ENCODE measurements at places on chromosomes 13 and 19.

- no peak for DNase-seq
Measured at GRCh38 chr13:30721936-30722335, 13.4 kb upstream of the ALOX5AP start.

DNA sequence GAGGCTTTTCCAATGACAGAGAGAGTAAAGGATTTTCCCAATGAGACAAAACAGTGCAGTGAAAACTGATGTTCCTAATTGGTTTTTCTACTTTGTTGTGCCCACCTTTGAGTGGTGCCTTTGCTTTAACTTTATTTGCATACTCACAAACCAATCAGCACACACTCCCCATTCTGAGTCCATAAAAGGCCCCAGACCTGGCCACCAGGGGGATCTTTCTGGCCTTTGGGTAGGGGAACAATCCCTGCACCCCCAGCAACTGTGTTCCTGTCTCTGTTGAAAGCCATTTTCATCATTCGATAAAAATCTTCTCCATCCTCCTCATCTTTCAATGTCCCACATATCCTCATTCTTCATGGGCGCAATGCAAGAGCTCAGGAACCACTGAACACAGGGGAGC lies 252.8 kb downstream of the B3GLCT start:
- DNase-seq = peak; percentile 34

DNA sequence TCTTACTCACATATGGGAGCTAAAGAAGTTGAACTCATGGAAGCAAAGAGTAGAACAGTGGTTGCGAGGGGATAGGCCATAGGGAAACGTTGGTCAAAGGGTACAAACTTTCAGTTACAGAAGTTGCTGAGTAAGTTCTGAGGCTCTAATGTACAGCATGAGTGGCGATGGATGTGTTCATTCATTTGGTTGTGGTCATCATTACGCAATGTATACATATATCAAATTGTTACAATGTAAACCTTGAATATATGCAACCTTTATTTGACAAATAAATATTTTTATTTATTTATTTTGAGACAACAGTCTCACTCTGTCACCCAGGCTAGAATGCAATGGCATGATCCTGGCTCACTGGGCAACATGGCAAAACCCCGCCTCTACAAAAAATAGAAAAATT lies 38.7 kb downstream of the ZIC5 start:
- DNase-seq = no peak

DNA sequence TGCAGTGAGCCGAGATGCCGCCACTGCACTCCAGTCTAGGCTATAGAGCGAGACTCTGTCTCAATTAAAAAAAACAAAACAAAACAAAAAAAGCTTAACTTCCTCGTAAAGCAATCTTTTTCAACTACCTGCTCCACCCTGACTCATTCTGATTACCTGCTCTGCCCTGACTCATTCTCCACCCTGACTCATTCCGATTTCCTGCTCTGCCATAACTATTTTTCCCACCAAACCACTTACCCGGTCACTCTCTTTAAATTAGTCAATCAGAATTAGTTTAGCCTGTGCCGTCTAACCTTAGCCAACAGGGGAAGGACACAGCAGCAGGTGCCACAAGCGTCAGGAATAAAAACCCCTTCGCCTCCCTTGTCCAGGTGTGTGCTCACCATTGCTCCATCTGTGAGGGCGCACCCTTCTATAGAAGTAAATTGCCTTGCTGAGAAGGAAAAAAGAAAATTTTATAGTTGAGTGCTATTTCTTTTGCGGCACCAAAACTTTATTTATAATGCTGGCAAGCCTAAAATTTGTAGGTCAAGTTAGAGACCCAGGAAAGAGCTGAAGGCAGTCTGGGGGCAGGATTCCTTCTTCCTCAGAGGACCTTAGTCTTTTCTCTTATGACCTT lies 1.7 kb upstream of the IFT88 start:
- no peak for DNase-seq

GRCh38 chr13:62799038-62799535 lies 1383.4 kb upstream of the PCDH20 start:
- no peak for DNase-seq

DNA sequence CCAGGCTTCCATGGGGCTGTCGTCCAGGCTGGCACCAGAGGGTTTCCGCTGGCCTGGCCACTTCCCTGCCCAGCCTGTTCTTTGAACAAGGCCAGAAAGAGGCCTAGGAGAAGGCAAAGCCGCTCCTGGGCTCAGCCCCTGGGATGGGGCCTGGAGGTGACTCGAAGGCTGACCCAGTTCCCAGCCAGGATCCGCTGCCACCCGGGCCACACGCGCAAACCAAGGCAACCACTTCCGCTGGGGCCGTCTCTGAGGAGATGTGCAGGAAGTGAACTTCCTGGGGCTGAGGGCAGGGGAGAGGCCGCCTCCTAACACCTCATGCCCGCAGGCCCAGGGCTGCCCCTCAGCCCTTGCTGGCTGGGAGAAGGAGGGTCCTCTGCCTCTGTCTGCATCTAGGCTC lies 15.2 kb downstream of the PLEKHF1 start:
- peak; percentile 94 for DNase-seq

DNA sequence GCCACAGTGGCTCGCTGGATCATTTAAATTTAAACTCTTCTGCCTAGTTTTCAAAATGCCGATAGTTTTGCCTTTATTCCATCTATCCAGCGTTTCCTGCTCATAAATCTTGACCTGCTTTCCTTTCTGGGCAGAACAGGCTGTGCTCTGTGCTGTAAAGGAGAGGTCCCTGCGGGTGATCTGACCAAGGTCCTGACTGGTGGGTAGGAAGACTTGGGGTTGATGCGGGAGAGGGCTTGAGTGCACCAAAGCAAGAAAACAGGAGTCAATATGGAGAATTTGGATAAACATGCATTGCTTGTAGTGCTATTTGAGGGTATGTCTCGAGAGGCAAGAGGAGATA lies 533.6 kb downstream of the MYO16 start:
- no peak for DNase-seq

- no peak for DNase-seq
Measured at GRCh38 chr19:16861834-16862233, 27.0 kb upstream of the F2RL3 start.

DNA sequence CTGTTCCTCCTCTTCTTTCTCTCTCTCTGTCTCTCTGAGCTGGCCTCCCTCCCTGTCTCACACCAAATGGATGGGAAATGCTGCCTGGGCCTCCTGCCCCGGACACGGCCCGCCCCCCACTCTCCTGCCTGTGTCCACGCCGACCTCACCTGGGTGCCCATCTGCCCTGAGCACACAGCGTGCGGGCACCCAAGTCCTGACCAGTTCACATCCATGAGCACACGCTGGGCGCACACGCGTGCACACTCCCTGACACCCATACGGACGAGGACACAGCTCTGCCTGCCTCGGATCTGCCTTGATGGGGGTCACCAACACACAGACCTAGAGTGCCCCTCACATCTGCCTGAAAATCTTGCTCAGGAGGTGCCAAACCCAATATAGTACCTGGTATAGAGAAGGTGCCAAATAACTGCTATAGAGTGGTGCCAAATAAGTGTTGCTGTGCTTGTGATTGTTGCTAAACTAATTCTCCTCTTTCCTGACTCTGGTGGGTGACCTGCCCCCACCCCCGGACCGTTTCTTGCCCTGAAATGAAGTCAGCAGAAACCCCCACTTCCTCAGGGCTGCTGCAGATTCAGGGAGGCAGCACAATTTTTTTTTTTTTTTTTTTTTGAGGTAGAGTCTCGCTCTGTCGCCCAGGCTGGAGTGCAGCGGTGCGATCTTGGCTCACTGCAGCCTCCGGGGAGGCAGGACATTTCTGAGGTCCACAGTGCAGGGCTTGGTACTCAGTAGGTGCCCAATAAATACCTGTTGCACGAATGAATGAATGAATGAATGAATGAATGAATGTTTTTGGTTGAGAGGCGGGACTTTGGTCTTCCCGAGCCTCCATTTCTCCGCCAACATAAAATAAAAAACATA lies 4.6 kb downstream of the NFIC start:
- no peak for DNase-seq

- no peak for DNase-seq
Measured at GRCh38 chr13:99191900-99192399, 8.7 kb upstream of the UBAC2 start.

- no peak for DNase-seq
Measured at GRCh38 chr19:14477418-14478112, 2.4 kb upstream of the PTGER1 start.

DNA sequence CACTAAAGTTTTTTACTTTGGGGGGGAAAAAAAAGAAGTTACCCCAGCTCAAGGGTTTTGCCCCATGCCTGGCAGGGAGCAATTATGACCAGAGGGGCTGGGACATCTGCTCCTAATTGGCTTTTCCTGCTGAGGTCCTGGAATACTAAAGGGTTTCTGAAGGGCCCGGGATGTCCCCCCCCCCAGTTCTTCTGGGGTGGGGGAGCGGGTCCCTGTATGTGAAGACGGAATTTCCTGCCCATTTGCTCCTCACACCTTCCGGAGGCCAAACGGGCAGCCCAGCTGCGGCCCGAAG lies 1.1 kb upstream of the DLL3 start:
- DNase-seq = no peak

- DNase-seq = no peak
Measured at GRCh38 chr19:32866564-32867265, 2.9 kb downstream of the SLC7A9 start.

- DNase-seq = no peak
Measured at GRCh38 chr19:37914908-37915307, 7.9 kb downstream of the SIPA1L3 start.

DNA sequence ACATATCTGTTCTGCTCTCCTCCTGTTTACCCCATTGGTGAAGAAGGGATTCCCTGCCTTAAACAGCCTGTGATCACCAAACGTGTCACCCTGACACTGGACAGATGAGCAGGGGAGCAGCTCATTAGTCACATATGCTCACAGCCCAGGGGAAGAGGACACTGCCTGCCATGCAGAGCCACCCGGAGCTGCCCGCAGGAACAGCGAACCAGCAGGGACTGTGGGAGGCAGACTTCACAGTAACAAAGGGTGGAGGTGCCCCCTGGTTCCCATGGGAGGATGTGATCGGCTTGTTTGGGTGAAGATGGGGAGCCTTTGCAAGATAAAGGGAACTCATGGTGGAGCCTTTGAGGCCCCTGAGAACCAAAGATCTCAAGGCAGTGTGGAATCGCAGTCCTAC lies 88.6 kb upstream of the FARP1 start:
- no peak for DNase-seq

GRCh38 chr19:8566855-8567254 lies 10.4 kb downstream of the MYO1F start:
- DNase-seq = no peak

DNA sequence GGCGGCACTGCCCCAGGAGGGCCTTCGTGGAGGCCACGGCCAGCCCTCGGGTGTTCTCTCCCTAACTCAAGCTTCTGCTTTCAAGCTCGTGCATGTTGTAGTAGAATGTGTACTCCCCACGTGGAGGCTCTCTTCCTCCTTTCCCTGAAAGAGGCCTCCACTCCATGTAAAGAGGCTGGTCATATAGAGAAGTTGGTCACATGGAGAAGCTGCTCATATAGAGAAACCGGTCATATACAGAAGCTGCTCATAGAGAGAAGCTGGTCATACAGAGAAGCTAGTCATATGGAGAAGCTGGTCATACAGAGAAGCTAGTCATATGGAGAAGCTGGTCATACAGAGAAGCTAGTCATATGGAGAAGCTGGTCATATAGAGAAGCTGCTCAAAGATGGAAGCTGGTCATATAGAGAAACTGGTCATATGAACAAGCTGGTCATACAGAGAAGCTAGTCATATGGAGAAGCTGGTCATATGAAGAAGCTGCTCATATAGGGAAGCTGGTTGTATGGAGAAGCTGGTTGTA lies 152.5 kb downstream of the COL4A1 start:
- DNase-seq = no peak

GRCh38 chr19:50858886-50859285 lies 4.2 kb downstream of the KLK3 start:
- no peak for DNase-seq

- no peak for DNase-seq
Measured at GRCh38 chr19:16625163-16625958, 2.6 kb downstream of the MED26 start.

- no peak for DNase-seq
Measured at GRCh38 chr19:1523412-1524286, at the start of gene PLK5. TSS of gene PLK5 (plus strand) at chr19:1524077. CDS start at chr19:1526997, 2,920 bp downstream.

GRCh38 chr13:53052675-53053074 lies 24.1 kb downstream of the OLFM4 start:
- DNase-seq = no peak

DNA sequence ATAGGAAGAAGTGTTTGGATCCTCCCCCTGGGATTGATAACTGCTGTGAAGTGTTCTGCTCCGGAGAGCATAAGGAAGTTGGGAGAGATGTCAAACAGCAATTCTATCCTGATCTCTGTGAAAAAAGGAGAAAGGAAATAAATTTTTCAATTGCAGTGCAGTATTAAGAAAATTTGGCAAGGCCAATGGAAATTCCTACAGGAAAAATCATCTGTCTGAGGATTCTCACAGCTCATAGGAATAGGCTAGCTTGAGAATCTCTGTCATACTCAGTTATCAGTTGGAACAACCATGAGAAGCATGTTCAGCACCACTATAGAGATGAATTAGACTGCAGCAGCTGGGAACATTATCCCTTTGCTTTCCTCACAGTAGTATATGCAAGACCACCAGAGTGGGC lies 1238.9 kb upstream of the MIR17HG start:
- no peak for DNase-seq

DNA sequence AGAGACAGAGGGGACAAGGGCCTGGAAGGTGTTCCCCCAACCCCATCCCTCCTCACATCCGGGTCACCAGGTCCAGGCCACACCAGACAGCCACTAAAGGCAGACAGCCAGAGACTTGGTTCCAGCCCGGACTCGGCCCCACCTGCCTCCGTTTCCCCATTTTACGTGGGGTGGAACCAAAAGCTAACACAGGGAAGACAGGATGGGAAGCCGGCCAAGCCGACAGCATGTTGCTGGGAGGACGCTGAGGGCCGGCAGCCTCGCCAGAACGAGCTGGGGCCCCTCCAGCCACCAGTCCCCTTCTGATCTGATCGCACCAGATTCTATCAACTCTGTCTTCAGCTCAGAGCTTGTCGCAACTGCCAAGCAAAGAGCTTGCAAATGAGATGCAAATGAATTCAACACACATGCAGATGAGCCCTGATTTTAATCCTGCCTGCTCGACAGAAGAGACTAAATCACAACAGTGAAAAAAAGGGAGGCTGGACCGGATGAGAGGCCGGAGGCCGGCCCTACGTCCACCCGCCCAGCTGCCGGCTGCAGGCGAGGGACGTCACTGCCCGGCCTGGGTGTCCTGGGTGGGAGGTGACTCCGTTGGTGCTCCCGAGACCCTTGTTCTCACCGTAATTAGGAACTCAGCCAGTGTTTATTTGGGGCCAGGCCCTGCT lies 17.5 kb upstream of the SHC2 start:
- DNase-seq = no peak

GRCh38 chr19:53545271-53546065 lies 7.5 kb downstream of the ZNF331 start:
- DNase-seq = no peak

DNA sequence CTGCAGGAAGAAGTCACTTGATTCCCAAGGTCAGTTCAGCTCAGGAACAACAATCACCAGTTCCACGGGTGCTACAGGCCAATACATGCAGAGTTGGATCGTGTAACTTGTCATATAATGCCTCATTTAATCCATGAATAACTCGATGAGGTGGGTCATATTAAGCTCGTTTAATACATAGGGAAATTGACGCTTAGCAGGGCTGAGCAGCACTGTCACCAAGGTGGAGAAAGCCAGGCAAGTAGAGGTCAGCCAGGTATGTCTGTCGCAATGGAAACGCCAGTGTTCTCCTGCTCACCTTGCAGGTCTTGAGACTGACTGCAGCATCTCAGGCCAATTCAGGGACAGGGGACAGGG lies 52.3 kb downstream of the CCDC70 start:
- DNase-seq = no peak

- peak; percentile 90 for DNase-seq
Measured at GRCh38 chr19:920051-920864, 3.1 kb downstream of the KISS1R start.

- DNase-seq = peak; percentile 78
Measured at GRCh38 chr19:52343548-52343947, 7.5 kb downstream of the ZNF610 start.

- no peak for DNase-seq
Measured at GRCh38 chr13:85367887-85368286, 431.3 kb downstream of the SLITRK6 start.
